ENCODE measurements at places on chromosomes 12 and 14. TPM values are rescaled to one million over a fixed set of nuclear protein-coding genes. Genes with fewer than 3 reads are reported as not detected.

The CYP46A1 gene
- total RNA-seq: not detected

The A2M gene
- total RNA-seq: under 0.01 TPM

The IGF1 gene
- under 0.01 TPM for total RNA-seq

The CNTN1 gene
- 0.54 TPM for total RNA-seq

The DIO2 gene
- total RNA-seq: under 0.01 TPM

The MAGOHB gene
- total RNA-seq: 2.7 TPM

The SAMD15 gene
- total RNA-seq: 0.81 TPM

The MYH6 gene
- total RNA-seq: under 0.01 TPM

The MLF2 gene
- 213 TPM for total RNA-seq

The ACOT4 gene
- 1.3 TPM for total RNA-seq

The ASPG gene
- under 0.01 TPM for total RNA-seq

The RARG gene
- total RNA-seq: 3.2 TPM

The NTF3 gene
- under 0.01 TPM for total RNA-seq

The KRT82 gene
- total RNA-seq: not detected

The SIRT4 gene
- total RNA-seq: 1.1 TPM

The B4GALNT3 gene
- total RNA-seq: under 0.01 TPM

The PHC1 gene
- total RNA-seq: 71.4 TPM

The GPHB5 gene
- total RNA-seq: not detected

Measured in hematopoietic multipotent progenitor cell (in vitro differentiated cells).